Putamen (tissue), 1 donor: ENCODE measurements at places on chromosomes 16 and 17.

GRCh38 chr17:44502598-44503146 lies 534 bp downstream of the GPATCH8 start:
- no peak for DNase-seq

- no peak for DNase-seq
Measured at GRCh38 chr17:13240851-13241250, 223.0 kb upstream of the ELAC2 start.

- DNase-seq = no peak
Measured at GRCh38 chr17:48068491-48068961, 20.4 kb downstream of the NFE2L1 start.

GRCh38 chr16:29999605-30000004 lies 3.6 kb downstream of the INO80E start:
- no peak for DNase-seq

DNA sequence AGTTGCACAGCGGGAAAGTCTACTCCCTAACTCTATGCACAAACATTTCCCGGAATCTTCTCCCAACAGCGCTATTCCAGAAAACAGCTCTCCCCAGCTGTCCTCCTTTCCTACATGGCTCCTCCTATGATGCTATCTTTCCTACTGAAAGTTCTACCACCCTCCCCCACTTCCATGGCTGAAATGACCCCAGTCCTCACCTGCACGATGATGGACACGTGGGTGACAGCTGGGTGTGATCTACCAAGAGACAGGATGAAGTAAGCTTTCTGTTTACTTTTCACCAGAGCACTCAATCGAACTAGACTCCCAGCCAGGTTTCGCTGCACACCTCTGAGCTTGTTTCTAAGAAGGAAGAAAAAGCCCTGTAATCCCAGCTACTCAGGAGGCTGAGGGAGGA lies 10.7 kb downstream of the CTC1 start:
- DNase-seq = no peak

DNA sequence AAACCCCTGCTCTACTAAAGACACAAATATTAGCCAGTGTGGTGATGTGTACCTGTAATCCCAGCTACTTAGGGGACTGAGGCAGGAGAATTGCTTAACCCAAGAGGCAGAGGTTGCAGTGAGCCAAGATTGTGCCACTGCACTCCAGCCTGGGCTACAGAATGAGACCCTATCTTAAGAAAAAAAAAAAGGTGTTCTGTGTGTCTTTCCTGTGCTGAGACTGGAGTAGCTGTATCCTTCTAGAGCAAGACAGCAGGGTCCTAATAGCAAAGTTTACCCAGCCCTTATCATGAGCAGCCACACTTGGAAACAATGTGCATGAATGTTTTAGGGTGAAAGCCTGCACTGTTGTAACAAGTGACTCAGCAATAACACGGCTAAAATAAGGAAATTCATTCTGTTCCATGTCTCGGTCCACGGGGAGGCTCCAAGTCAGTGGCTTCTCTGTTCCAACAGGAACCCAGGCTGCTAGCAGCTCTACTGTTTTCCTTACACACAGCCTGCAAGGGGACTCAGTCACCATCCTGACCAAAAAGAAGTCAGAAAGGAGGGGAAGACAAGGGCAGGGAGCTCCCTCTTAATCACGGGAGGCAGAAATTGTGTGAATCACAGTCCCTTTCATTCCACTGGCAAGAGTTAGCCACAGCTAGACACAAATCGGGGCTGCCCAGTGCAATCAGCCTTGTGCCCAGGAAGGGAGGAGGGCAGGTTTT lies 7.1 kb upstream of the SLC5A11 start:
- DNase-seq = peak; percentile 81

- no peak for DNase-seq
Measured at GRCh38 chr17:4562015-4562969, 1.9 kb upstream of the GGT6 start.

DNA sequence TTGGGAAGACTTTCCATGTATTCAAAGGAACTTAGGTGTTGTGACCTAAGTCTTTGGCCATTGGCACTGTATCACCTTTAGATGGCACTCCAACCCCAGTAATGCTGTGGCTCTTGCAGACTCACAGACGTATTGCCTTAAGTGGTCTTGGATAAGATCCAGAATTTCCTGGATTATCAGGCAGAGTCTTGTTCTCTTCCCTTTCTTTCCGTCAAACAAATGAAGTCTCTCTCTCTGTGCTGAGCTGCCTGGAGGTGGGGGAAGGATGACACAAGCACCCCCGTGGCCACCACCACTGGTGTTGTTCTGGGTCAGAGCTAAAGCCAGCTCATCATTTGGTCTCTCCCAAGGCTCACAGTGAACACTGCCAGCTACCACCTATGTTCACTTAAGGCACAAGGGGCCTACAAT lies 789.9 kb upstream of the KIF2B start:
- no peak for DNase-seq

DNA sequence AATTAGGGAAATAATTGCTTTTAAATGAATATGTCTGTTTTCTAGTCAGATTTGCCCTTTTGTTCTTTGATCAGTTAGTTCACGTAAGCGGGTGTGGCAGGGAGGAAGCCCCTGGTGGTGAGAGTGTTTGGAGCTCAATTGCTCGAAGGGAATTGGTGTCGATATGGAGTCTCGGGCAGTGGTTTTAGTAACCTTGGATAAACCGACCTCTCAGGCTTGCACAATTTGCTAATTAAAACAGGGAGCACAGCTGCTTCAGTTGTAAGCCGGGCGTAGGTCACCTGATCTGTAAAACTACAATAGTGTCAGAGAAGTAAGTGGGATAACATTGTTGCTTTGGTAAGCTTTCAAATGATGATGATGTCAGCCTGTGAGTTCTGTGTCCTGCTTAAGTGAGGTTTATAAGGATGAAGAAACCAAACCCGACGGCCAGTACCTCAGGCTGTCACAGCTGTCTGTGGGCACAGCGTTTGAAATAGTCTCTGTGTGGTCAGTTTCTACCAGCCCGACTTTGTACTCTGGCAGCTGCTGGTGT lies 2.9 kb downstream of the ZNF750 start:
- no peak for DNase-seq

GRCh38 chr17:78337244-78338109 lies 22.4 kb downstream of the SOCS3 start:
- DNase-seq = no peak

DNA sequence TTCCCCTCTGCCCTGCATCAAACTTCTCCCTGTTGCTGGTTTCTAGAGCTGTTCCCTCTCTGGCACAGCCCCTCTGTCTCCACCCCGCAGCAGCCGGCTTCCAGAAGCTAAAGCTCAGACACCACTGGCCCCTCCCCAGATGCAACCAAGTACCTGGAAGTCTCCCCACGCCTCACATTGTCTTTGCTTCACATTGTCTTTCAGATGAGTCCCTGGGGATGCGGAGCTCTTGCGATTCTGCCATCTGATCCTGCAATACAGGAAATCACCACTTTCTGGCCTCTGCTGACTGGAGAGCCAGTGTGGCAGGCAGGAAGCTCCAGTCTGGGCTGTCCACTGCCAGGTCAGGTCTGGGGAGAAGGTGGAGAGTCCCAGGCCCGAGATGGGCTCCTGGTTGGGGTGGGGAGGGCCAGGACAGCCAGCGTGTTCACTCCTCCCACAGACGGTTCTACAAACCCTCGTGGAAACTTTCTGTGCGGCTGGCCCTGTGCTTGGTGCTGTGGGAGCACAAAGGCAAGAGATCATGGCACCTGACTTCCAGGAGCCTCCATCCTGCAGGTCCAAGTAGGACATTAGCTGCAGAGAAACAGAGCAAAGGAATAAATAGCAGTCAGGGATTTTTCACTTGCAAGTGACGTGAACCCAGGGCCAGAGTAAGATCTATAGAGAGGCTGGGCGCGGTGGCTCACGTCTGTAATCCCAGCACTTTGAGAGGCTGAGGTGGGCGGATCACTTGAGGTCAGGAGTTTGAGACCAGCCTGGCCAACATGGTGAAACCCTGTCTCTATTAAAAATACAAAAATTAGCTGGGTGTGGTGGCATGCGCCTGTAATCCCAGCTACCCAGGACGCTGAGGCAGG lies 47.9 kb upstream of the MAP3K14 start:
- DNase-seq = no peak

DNA sequence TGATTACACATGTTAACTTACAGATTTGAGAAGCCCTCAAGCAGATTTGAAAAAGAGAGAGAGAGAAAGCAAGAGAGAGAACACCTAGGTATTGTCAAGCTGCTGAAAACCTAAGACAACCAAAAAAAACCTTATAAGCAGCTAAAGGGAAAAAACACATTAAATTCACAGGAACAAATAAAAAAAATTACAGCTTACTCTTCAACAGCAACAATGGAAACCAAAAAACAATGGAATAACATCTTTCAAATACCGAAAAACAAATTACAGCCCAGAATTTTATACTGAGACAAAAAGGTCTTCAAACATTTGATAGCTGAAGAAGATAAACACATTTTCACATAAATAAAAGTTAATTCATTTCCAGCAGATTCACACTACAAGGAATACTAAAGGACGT lies 8.4 kb upstream of the CFAP20 start:
- no peak for DNase-seq

DNA sequence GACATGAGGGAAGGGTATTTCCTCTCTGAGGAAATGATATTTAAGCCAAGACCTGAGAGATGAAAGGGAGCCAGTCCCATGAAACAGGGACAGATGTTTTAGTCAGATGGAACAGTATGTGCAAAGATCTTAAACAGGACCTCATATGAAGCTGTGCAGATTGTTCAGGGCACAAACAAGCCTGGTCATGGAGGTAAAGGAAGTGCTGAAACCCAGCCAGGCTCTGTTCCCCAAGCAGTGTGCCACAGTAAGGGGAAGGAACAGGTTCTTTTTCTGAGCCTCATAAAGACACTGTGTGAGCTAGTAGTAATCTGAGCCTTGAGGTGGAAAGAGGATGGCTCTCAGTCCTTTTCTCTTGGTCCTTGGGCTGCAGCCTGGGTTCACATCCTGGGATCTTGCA lies 159.9 kb downstream of the ANKFN1 start:
- DNase-seq = no peak

DNA sequence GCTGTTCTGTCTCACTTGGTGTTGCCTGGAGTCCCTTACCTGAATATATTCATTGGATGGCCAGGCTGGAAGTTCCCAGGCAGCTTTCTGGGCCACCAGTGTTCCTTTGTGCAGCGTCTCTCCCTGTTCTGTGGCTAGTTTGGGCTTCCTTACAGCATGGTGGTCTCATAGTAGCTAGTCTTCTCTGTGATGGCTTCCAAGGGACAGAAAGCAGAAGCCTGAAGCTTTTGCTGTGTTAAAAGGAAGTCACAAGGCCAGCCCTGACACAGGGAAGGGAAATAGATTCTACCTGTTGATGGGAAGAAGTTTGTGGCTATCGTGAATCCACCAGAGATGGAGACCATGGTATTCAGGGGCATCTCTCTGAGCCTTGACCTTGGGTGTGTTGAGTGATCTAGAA lies 34.6 kb downstream of the PLCG2 start:
- DNase-seq = no peak

- no peak for DNase-seq
Measured at GRCh38 chr17:76384222-76384986, at the start of gene SPHK1. TSS of gene SPHK1 (plus strand) at chr17:76384609. CDS start at chr17:76385645, 1,036 bp downstream.

- DNase-seq = no peak
Measured at GRCh38 chr17:43556292-43556691, 10.2 kb upstream of the ETV4 start.

- no peak for DNase-seq
Measured at GRCh38 chr17:51852603-51853002, 305.9 kb downstream of the CA10 start.

GRCh38 chr17:15397620-15398019 lies 56.2 kb upstream of the TEKT3 start:
- DNase-seq = no peak

DNA sequence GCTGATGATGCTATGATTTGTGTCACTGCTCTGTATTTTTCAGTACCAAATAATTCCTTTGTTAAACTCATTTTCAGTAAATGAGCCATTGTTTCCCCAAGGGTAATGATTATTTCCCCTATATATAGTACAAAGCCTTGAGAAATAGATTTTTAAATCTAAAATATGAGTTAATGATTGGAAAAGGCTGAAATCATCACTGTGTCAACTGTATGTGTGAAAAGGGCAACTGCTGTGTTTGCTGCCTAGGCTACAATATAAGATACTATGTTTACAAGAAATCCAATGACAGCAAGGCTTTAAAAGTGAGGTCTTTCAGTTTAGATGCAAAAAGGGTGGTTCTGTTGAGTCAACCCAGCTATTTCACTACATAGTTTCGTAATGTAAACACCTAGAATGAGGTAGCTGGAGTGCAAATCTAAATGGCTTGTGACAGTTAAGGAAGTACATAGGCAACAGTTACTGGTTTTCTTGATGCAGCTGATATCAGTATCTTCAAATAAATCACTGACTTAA lies 15.3 kb downstream of the NLK start:
- no peak for DNase-seq

DNA sequence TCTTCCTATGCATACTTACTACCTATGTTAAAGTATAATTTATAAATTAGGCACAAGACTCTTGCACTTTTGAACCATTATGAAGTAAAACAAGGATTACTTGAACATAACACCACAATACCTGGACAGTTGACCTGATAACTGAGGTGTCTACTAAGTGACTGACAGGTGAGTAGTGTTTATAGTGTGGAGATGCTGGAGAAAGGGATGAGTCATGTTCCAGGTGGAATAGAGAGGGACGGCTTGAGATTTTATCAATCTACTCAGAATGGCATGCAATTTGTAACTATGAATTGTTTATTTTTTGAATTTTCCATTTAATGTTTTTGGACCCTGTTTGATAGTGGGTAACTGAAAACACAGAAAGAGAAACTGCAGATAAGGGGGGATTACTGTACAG lies 287.6 kb downstream of the MAP2K6 start:
- no peak for DNase-seq

- no peak for DNase-seq
Measured at GRCh38 chr17:73050797-73051196, 41.7 kb downstream of the SLC39A11 start.

DNA sequence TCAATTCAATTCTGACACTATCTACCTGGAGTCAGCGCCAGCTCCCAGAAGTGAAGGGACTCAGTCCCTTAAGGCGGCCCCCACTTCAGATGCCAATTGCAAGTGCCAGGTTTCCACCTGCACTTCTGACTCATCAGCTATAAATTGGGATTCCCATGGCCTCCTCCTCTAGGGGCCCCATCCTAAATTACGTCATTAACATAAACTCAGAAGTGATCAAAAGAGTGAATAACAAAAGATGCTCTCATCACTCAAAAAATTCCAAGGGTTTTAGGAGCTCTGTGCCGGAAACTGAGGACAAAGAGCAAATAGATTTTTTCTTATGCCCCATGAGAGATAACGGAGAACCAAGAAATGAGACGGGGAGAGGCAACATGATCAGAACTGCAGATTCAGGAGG lies 148.6 kb upstream of the IRX6 start:
- no peak for DNase-seq

- no peak for DNase-seq
Measured at GRCh38 chr16:11681976-11682654, 13.9 kb downstream of the SNN start.

- DNase-seq = no peak
Measured at GRCh38 chr17:47700471-47701449, 6.8 kb downstream of the TBKBP1 start.

DNA sequence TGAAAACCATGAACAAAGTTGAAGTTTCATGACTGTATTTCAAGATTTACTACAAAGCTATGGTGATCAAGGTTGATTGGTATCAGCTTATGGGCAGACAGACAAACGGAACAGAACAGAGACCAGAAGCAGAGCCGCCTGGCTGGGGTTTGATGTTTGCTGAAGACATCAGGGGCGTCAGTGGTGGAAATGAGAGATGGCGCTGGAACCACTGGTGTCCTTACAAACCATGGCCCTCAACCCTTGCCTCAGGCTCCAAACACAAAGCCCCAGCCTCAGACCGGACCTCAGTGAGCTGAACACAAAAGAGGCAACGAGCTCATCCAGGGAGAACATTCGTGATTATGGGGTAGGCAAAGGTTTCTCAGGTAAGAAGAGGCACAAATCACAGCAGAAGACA lies 113.0 kb upstream of the METRNL start:
- DNase-seq = no peak
